Globus pallidus (tissue), 1 donor: ENCODE measurements at places on chromosomes 4 and X.
A peak's percentile ranks its signal among the peaks of the same experiment; 100 is the strongest.

DNA sequence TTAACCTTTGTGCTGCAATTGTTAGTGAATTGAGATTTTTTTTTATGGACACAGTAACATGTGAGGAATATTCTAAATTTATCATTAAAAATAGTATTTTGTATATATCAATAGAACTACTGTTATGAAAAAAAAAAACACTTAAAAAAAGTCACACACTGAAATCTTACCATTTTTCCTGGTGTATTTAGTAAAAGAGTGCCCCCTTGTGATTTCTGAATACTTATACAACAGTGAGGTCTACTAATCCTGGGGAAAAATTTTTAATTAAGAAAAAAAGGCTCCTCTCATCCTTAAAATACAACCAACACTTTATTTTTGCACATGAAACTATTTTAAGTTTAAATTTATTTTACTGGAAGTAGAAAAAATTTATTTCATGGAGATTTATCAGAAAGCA lies 56.4 kb upstream of the SPOCK3 start:
- DNase-seq, result peak; percentile 51

GRCh38 chr4:2245057-2245786 lies 3.3 kb upstream of the HAUS3 start:
- no peak for DNase-seq

- no peak for DNase-seq
Observed at GRCh38 chrX:13427441-13428052, 107.7 kb upstream of the ATXN3L start.

GRCh38 chr4:3523628-3524221 lies 8.5 kb downstream of the LRPAP1 start:
- no peak for DNase-seq

- DNase-seq, result no peak
Observed at GRCh38 chr4:152118819-152119553, 358.2 kb upstream of the GATB start.

DNA sequence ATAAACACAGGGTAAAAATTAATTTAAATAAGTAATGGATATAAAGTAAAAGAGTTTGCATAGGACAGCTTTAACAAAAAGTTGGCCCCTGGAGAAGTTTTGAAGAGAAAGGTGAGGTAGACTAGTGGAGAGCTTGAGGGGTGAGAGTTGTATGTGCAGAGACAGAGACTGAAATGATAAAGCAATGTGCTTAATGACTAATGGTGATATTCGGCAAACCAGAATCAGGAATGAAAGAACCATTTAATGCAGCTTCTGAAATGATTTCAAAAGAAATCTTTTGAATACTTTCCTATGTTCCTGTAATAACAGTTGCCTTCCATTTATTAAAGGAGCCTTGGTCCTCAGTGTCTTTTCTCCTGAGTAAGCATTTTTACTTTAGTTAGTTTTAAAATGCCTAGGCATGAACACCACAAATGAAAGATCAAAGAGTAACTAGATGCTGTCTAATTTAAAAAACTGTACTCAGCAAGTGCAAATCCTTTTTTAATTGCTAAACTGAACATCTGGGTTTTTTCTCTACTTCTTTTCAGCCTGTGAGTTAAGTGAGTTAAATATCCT lies 28.5 kb downstream of the CAMK2D start:
- DNase-seq, result no peak

DNA sequence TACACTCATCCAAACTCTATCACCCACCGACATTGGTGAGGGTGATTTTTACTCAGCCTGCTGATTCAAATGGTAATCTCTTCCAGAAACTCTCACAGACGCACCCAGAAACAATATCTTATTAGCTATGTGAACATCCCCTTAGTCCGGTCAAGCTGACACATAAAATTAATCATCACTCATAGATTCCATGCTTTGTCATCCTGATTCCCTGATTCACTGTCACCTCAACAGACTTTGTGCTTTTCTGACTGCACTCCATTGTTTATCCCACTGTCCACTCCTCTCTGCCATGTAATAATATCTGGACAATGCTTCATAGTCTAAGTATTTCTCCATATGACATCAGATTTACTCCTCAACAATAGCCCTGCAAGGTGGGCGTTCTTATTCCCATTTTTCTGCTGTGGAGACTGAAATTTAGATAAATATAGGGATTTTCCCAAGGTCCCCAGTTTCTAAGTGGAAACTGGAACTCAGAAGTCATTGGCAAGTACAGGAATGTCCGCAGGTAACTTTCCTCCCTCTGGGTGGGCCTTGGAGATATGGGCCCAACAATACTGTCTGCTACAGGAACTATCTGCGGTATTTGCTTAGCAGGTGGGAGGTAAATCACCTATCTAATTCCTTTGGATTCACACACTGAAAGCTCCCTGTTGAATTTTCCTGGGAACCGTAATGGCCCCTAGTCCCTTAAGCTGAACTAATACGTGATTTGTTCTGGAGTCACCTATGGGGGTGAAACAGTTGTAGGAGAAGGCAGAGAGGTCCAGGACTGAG lies 228.6 kb upstream of the BCOR start:
- no peak for DNase-seq

GRCh38 chr4:145189981-145190380 lies 9.6 kb upstream of the OTUD4 start:
- no peak for DNase-seq

DNA sequence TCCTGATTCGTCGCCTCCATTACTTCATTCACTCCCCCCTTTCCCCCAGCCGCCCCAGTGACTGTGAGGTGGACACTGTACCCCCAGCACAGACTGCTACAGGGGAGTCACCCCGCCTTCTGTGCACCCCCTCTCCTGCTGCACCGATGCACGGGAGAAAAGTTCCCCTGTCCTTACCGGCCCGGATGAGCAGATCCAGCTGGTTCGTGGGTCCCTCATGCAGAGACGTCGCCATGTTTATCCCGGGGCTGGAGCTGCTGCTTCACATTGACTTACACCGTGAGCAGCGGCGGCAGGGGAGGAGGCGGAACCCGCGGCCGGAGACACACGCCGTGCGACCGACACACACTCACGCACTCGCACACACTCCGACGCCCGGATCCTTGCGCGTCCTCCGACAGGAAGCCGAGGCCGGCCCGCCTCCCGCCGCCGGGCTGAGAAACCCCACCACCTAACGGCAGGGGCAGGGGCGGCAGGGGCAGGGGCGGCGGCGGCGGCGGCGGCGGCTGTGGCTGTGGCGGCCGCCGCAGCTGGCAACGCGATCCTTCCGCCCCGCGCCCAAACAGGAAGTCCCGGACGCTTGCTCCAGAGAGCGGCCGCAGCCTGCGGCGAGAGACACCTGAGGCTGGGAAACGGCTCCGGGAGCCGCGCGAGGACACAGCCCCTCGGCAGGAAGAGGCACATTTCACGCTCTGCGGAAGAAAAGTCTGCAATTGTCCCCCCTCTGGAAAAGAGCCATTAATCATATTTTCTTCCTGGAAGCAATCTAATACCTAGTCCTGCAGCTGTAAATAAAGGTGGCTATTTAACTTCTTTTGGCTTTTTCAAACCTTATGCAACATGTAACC lies 68.6 kb downstream of the NOCT start:
- DNase-seq, result peak; percentile 82

- DNase-seq, result no peak
Observed at GRCh38 chr4:187811591-187811990, 184.0 kb upstream of the ZFP42 start.

DNA sequence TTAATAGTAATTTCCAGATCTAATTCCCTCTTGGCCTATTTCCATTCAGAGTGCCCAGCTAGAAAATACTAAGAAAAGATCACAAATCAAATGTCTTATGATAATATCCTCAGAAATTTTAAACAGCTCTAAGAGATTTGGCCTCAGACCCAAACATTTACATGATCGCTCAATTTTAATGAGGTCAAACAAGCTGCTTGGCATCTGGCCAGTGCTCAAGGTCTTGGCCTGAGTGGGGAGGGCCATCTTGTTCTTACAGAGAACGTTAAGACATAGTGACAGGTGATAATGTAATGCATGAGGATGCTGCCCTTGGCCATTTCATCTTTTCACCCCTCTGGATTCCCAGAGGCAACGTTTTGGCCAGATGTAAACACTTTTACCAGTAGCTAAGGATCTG lies 159.2 kb upstream of the SLC7A11 start:
- DNase-seq, result no peak

DNA sequence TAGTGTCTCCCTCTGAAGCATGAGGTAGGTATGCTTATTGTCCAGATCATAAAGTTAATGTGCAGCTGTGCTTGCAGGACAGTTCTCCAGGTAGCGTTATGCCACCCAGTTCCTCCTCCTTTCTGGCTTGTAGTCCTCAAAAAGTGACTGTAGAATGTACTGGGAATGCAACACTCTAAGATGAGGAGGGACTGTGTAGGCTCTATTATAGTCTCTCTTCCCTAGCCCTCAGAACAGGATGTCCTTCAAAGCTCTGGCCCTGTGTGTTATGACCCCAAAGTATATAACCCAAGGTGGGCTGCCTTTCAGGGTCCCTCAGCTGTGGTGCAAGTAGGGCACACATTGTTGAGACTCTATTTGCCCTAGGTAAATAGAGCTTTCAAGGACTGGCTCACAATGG lies 20.8 kb upstream of the MANBA start:
- no peak for DNase-seq

- no peak for DNase-seq
Observed at GRCh38 chr4:153419673-153420278, 46.4 kb upstream of the TMEM131L start.

DNA sequence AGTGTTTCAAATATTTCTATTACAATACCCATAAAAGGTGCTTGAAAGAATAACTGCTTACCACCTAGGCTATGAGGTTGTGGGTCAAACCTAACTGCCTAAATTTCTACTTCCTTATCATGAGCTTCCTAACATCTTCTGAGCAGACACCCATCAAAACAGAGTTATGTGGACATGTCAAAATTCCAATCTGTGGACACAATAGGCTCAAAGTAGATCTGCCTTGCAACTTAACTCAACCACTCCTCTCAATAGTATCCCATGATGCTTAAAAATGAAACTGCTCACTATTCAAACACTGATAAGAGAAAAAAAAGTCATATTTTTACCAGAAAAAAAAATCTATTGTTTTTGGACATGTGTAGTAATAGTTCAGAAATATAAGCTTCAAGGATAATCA lies 462.7 kb downstream of the INPP4B start:
- no peak for DNase-seq

- DNase-seq, result no peak
Observed at GRCh38 chr4:106773076-106773905, 262.8 kb downstream of the DKK2 start.

GRCh38 chr4:1773754-1774153 lies 19.3 kb upstream of the FGFR3 start:
- DNase-seq, result no peak

DNA sequence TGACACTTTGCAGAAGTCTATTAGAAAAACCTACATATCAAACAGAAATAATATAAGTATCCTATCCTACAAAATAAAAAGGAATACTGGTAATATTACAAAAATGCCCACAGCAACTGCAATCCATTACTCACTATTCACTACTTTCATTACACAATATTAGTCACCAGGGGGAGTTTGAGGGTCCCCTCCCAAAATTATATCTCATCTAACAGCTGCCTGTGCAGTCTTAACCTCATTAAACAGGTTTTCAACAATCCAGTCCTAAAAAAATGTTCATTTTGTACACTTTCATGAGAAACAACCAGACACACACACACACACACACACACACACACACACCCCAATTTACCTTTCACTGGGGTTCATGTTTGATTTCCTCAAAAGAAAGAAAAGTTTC lies 2.9 kb downstream of the CLOCK start:
- DNase-seq, result no peak
